Effector CD4-positive, alpha-beta T cell (primary cell): ENCODE measurements at places on chromosomes 6 and 20.

DNA sequence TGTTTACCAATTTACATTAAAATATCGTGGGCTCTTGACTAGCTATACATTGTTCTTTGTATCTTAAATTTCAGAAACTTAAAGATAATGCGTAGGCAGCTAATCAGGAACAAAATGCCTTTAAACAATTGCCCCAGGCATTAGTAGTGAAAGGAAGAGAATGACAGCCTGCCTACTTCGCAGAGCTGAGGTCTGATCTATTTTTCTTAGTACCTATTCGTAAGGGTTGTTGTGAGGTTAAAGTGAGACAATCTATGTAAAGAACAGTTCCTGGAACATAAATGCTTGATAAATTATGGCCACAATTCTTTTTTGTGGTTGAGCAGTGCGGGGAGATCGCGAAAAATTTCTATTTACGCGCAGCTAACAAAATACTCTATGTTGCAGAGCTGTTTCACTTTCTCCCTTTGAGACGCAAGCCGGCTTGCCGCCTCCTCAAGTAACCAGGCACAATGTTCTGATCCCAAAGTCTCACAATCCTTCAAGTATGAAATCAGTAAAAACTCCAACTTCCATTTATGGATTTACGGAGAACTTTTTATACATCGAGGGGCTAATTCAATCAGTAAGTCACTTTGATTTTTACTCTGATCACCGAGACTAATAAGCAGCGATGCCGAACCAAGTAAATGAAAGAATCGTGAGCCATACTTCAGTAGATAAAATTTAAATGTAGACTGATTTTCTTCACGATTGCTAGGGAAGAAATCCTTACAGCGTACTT, 878 bp upstream of the PNRC1 start:
- DNase-seq = peak; percentile 28

DNA sequence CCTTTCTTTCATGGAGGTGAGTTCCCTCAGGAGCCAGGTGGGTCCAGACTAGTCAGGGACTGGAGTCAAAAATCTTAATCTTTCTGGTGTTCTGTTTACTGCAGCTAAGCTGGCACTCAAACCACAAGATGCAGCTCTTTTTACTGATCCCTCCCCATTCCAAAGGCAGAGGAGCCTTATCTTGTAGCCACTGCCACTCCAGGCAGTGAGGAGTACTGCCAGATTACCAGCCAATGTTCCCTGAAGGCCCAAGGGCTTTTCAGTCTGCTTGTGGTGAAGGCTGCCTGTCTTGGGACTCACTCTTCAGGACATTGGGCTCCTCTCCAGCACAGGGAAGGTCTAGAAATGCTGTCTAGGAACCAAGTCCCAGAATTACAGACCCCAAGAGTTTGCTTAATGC, 490.4 kb upstream of the ADGRB3 start:
- DNase-seq = no peak

GRCh38 chr6:47473791-47474346, 3.7 kb upstream of the CD2AP start:
- DNase-seq = no peak

DNA sequence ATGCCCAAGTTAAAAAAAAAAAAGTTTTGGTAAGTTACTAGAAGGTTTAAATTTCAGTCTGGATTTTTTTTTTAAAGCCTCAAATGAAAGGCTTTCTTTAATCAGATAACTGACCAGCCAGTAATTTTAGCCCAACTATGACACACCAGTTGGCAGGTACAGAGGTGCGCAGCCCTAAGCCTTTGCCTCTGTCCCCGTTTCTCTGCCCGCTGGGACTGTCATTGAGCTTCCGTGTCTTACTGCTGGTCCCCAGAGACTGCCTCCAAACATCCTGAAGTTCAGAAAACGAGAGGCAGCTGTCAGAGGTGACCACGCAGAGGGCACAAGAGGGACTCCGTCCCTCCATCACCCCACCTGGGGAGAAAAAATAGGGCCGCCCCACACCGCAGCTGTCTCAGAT, 118.2 kb downstream of the RPS12 start:
- DNase-seq = no peak

DNA sequence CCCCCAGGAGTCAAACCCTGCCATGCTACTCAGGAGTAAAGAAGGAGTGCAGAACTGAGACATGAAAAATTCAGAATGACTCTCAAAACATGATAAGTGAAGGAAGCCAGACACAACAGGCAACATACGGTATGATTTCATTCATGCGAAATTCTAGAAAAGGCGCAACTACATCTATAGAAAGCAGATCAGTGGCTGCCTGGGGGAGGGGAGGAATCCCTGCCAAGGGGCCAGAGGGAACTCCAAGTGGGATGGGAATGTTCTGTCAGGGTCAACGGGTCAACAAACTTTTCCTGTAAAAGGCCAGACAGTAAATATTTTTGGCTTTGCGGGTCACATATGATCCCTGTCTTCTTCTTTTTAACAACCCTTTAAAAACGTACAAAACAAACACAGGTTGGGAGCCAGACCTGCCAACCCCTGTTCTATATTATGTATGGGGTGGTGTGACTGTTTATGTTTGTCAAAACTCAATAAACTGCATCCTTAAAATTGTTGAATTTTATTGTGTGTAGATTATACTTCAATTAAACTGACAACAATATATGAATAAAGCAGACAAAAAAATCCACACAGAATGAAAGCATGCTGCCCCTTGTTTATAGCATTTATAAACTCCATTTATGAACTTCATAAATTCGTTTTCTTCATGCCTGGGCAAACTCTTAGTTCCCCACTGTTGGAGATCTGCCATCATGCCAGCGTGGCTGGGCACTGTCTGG, 56.6 kb upstream of the TRAF3IP2 start:
- DNase-seq = no peak

- no peak for DNase-seq
Observed at GRCh38 chr6:118739696-118740353, 88.4 kb upstream of the CEP85L start.

GRCh38 chr6:7041511-7042026, 66.2 kb upstream of the RREB1 start:
- DNase-seq = no peak

DNA sequence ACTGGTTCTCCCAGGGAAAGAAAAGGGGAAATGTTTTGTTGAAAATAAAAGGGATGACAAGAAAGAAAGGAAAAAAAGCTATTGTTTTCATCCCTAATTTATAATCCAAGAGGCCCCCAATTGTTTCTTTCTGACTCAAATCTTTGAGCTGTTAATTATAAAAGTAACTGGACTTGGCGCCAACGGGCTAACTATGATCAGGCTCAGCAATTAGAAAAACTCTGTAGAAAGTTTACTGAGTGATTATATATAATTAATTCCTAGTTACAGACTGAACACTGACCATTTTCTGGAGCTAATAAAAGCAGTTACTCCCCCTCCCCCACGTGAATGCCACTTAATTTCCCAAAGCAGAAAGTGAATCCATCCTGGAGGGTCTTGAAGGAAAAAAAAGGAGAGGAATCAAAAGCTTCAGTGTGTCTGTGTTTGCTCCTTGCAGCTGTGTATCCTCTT, 3.2 kb downstream of the ZMYND8 start:
- DNase-seq = no peak

GRCh38 chr20:51500311-51500710, 42.2 kb downstream of the NFATC2 start:
- DNase-seq = peak; percentile 46

- DNase-seq = no peak
Observed at GRCh38 chr6:137390334-137390733, 103.9 kb downstream of the OLIG3 start.

- DNase-seq = no peak
Observed at GRCh38 chr6:25175681-25176080, 103.5 kb upstream of the CARMIL1 start.

GRCh38 chr6:27893836-27894807, 18.1 kb downstream of the OR2B2 start:
- peak; percentile 63 for DNase-seq

DNA sequence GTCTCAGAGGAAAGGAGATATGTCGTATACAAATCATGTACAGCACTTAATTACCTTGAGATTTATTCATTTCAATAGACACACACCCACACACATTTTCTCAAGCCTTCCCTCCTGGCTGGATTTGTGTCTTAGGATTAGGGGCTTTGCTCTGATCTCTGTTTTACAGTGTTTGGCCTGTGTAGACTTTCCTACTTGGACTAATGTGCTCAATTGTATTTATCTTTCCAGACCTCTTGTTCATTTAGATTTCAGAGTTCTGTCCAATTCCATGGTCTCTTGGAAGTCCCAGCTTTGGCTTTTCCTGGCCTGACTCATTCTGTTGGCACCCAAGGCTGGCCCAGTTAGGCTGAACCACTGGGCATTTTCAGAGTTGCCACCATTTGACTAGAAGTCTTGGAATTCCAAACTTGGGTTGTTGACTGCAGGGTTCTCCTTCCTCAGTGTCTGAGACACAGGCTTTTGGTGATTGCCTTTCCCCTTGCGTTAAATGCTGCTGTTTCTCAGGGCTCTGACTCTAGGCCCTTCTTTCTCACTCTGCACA, 8.9 kb upstream of the RFPL4B start:
- no peak for DNase-seq

GRCh38 chr6:163691049-163691448, 276.5 kb downstream of the QKI start:
- no peak for DNase-seq

DNA sequence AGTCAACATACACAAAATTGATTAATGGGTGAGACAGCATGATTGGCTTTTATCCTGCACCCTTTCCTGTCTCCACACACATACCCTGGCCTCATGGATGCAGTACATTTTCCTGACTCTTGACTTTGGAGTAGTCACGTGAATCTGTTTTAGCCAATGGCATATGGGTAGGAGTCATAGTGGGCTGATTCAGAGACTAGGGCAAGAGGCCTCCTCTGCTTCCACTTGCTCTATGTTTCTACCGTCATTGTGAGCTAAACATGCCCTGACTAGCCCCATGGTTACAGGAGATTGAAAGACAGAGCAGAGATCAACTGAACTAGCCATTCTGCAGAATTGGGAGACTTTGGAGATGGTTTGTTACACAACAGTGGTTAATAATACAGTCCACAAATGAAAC, 850.0 kb downstream of the DHX35 start:
- DNase-seq = no peak

GRCh38 chr6:24761193-24761835, 13.4 kb upstream of the GMNN start:
- DNase-seq = no peak

- DNase-seq = no peak
Observed at GRCh38 chr20:19423097-19423899, 210.9 kb downstream of the SLC24A3 start.

- DNase-seq = no peak
Observed at GRCh38 chr6:82111114-82111513, 136.4 kb downstream of the IBTK start.

- peak; percentile 17 for DNase-seq
Observed at GRCh38 chr20:37990571-37991151, 42.6 kb downstream of the TTI1 start.

DNA sequence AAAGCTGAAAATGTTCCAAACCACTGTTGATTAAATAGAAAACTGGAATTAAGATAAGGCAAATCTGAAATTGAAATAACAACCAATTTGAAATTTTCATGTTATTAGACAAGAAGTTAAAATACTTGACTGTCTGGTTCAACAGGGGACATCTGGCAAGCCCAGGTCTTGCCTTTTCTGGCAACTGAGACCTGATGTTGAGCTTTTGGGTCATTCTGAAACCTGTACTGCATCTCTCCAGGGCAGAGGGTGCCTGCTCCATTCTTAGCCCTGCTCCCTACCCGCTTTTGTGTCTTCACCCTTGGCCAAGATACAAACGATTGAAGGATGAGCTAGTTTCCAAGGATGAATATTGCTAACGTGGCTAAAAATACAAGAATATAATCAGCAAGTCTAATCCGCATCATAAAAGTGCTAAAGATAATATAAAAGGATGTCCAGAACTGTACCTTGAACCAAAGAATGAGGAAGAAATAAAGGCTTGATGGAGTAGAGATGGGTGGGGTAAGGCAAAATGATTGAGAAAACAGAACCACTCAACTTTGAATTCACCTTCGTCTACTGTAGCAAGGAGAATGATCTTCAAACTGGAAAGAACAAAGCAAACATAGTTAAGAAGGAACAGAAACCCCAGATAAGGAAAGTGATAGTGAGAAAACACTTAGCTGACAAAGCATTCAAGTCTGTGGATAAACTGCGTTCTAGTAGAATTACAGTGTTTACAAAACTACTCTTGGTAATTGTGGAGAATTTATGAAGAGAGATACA, 109.8 kb upstream of the MAN1A1 start:
- no peak for DNase-seq

GRCh38 chr20:62236200-62236599, 2.1 kb upstream of the OSBPL2 start:
- DNase-seq = no peak

DNA sequence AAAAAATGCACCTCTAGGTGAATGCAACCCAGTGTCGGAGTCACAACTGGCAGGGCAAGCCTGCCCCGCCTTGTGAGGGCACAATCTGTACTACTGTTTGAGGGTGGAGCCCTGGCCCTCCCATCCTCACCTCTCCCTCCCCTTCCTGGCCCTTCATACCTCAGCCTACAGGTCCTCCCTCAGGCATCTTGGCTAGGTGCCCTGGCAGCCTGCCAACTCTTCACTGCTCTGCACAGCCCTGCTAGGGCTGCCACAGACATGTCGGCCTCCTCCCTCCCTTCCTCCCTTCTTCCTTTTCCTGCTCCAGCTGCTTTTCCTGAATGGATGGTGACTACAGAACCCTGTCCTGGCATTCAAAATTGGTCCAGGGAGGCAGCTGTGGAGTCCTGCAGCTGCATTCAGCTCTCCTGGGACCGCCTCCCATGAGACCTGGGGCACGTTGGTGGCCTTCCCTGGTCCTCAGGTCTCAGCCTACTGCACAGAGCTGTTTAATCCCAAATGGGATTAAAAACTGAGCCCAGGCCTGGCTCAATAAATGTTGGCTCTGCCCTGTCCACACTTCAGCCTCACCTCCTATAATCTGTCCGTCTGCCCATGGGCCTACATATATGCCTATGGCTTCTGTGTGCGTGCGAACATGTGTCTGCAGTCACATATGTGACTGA, 52.7 kb downstream of the CDH22 start:
- no peak for DNase-seq

- DNase-seq = no peak
Observed at GRCh38 chr6:73340048-73340447, 14.0 kb downstream of the DPPA5 start.
